ENCODE measurements at places on chromosomes 7 and 10.
A peak's percentile ranks its signal among the peaks of the same experiment; 100 is the strongest.

DNA sequence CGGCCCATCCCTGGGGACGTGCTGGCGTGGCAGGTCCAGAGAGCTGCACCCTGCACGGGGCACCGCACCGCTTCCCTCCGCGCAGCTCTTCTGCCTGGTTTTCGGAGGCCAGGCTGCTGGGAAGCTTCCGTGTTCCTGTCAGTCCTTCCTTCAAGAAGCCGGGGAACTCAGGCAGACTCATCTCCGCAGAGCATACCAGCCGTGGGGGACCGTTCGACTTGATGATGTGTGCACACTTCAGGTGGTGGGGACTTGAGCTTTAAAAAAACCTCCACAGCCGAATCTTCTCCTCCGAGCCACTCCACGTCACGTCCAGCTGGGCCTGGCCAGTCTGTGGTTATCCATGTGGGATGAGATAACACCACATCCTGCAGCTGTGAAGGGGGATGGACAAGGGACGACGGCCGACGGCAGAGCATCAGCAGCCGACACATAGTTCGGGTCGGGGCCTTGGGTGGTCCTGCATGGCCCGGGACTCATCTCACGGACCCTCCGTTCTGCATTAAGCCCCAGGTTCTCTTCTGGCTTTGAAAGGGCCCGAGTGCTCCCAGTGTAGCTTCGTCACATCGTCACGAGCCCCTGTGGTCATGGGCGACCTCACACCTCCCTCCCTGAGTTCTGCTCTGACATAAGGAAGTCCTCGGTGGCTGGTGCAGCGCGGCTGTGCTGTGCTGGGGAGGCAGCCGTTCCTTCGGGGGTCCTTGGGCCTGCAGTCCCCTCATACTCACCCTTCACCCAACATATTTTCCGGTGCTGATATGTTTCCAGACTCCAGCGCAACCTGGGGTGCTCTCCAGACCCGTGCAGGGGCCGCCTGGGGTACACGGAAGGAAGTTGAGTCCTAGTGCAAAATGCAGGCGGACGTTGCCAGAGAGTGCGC is 4.5 kb upstream of the BHLHA15 start:
- no peaks in the 10 kb centered on the region for H3K36me3 ChIP-seq
- no peak overlapping the region for H3K4me3 ChIP-seq
- no peaks in the 10 kb centered on the region for H3K27me3 ChIP-seq
- H3K4me1 ChIP-seq: peaks cover 3% of the 10 kb centered on the region
- H3K27ac ChIP-seq: no peak overlapping the region

DNA sequence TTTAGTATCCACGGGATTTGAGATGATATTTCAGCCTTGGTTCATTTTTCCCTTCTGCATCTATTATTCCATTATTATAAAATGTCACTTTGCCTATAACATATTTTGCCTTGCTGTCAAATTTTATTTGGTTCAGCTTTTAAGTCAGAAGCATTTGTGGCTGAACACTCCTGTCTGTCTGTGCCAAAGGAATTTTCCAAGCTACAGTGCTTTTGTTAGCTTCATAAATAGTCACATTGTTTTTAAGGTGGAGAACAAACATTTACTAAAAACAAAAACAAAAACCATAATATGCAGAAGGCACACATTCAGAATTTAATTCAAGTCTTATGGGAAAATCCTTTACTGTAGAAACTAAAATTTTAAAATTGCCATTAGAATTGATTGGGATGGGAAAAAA is 33.8 kb upstream of the ELMO1 start:
- DNase-seq: no peak
- H3K36me3 ChIP-seq: no peaks in the 10 kb centered on the region
- no peak overlapping the region for H3K27ac ChIP-seq
- no peaks in the 10 kb centered on the region for H3K27me3 ChIP-seq
- H3K4me3 ChIP-seq: no peak overlapping the region

DNA sequence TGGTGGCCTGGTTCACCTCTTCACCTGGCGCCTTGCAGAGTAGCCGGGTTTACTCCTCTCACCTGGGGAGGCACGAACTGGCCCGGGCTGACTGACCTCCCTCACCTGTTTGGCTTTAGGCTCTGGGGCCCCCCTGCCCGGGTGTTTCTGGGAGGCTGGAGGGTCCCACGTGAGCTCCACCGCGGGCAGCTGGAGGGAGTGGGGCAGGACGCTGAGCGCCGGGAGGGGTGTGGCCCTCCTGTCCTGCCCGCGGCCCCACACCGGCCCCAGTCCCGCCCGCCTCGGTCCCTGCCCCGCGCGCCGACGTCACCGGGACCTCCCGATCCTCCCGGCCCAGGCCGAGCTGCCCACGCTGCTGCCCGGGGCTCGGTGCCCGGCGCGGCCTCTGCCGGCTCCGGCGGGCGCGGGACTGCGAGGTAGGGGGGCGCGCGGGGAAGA is at the start of gene AMZ1:
TSS of gene AMZ1 (plus strand) at position 322 of the 438 bp plus-strand sequence. CDS start 12,250 bp downstream, outside the sequence.
- no peak within 1 kb of the TSS for H3K27ac ChIP-seq
- peaks cover 33% of the 10 kb centered on the region for H3K4me1 ChIP-seq
- no peak for DNase-seq
- peak within 1 kb of the TSS; percentile 49 for H3K4me3 ChIP-seq
- H3K27me3 ChIP-seq: peaks cover 8% of the 10 kb centered on the region
- H3K36me3 ChIP-seq: no peaks in the 10 kb centered on the region

- no peak overlapping the region for H3K4me3 ChIP-seq
- no peak for DNase-seq
- H3K27ac ChIP-seq: no peak overlapping the region
- H3K27me3 ChIP-seq: no peaks in the 10 kb centered on the region
Observed at GRCh38 chr7:147376192-147376591, 1214.4 kb upstream of the C7orf33 start.

GRCh38 chr7:82105463-82105862 is 335.6 kb upstream of the HGF start:
- H3K27me3 ChIP-seq: no peaks in the 10 kb centered on the region
- peaks cover 7% of the 10 kb centered on the region for H3K4me1 ChIP-seq
- no peak overlapping the region for H3K4me3 ChIP-seq
- DNase-seq: peak; percentile 69
- no peaks in the 10 kb centered on the region for H3K36me3 ChIP-seq
- no peak overlapping the region for H3K27ac ChIP-seq

GRCh38 chr7:70646536-70647248 is 485.3 kb upstream of the GALNT17 start:
- H3K4me1 ChIP-seq: peaks cover 13% of the 10 kb centered on the region
- H3K4me3 ChIP-seq: no peak overlapping the region
- DNase-seq: no peak
- no peaks in the 10 kb centered on the region for H3K36me3 ChIP-seq
